ENCODE measurements at places on chromosomes 3 and 15. TPM values are rescaled to one million over a fixed set of nuclear protein-coding genes. Genes with fewer than 3 reads are reported as not detected.
A peak's percentile ranks its signal among the peaks of the same experiment; 100 is the strongest.

GRCh38 chr3:161555320-161555719, 58.7 kb downstream of the OTOL1 start:
- no peak for DNase-seq

- no peak for DNase-seq
Measured at GRCh38 chr15:81264072-81264857, 59.7 kb downstream of the STARD5 start.

GRCh38 chr3:119660474-119661440, at the start of gene POPDC2:
POPDC2 (minus strand) TSS chr3:119660589; CDS start chr3:119660423, 166 bp downstream.
- no peak for DNase-seq

- no peak for DNase-seq
Measured at GRCh38 chr15:89179966-89180875, 41.2 kb downstream of the RLBP1 start.

GRCh38 chr3:119891944-119892721, 110.2 kb downstream of the NR1I2 start:
- peak; percentile 35 for DNase-seq

DNA sequence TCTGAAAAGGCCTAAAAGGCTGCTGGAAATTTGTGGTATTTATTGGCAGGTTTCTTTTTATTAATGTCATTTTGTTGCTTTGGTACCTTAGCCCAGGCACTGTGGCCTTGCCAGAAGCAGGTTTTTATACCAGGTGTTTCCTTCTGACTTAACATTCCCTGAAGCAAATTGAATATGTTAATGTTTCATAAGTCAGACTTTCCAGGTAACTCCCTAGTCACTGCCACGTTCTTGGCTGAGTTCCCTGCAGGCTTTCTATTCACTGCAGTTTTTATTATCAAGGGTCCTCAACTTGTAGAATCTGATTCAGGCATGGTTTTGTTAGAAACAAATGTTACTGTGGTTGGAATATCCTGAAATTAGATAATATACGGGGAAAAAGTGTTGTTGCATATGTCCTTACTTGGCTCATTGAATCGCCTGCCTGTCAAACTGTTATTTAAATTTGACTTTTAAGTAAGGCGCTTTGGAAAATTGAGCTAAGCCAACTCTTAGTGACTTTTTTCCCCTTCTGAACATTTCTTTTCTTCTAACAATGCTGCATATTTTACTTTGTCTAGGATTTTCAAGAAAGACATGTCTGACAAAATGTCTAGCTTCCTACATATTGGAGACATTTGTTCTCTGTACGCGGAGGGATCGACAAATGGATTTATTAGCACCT, 22.9 kb downstream of the ITPR1 start:
- no peak for DNase-seq

The MUSTN1 gene
- total RNA-seq = 14.4 TPM

The AADACL2 gene
- total RNA-seq = not detected

DNA sequence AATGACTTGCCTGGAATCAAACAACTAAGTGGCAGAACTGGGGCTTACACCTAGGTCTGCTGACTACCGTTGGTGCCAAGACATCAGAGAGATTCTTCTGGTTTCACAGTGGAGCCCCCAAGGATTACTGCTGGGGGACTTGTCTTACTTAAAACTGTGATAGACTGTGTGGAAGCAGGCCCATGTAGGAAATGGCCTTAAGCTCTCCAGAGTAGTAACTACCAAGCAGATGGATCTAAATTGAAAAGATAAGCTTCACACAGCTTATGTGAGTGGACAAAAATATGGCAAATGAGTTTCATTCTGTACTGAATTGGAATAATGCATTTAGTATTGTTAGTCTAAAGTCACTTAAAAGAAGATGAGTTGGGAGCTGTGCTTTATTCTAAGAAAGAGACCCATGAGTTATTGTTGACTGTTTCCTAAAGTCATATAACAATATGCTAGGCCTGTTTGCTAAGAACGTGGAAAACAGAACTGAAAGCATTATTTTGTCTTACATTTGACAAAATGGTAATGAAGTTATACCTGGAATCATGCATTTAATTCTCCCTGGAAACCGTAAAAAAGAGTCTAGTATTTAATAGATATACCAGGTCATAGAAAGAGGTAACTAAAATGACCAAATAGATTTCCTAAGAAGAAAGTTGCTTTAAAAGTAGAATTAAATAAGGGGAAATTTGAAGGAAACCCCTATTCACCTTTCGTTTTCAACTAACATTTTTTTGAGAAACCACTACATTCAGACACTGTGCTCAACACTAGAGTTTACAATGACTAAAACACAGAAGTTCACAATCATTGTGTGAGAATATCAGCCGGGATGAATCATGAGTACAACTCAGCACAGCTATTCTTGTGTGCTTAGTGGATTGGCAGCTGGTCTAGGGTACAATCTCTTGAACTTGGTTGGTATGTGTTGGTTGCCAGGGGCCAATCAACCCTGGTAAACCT, 13.0 kb upstream of the MAPK6 start:
- no peak for DNase-seq

DNA sequence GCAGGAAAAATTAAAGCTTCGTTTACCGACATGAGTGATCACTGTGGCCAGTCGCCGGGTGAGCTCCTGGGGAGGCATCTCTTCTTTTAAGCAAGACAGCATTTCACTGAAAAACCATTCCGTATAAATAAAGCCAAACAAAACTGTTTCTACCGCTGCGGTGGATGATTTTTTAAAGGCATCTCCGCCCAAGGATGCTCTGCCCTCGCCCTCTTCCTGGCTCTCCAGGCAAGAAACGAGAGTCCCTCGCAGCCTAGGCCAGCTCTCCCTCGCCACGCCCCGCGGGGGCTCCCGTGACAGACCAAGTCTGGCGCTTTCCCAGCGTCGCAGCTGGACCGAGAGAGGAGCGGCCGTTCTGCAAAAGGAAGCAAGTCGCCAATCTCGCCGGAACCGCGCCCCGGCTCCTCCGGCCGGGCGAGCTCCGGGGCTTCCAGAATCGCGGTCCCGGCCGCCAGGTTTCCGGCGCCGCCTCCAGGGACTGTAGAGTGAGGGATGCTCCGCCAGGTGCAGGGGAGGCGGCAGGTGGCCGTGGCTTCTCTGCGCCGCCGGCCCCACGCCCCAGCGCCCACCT, 458 bp downstream of the MCF2L2 start:
- DNase-seq = peak; percentile 9

DNA sequence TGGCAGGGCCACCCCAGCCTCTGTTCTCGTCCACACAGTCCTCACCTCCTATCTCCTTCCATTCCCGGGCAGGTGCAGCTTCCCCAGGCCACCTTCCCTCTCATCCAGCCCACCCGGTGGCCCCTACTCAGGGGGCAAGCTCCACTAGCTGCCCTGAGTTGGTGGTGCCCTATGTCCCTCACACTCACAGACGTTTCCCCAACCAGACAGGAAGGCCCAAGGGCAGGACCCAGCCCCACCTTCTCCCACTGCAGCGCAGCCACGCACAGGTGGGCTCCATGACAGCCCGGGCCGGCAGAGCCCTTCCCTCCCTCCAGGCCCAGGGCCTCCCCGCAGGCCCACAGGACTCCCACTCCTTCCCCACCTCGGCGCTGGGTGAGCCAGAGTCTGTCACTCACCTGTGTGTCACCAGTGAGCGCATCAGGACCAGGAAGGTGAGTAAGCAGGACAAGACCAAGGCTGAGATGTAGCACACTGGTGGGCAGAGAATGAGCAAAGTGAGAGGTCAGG, 11.1 kb downstream of the ISLR start:
- no peak for DNase-seq

GRCh38 chr3:134366221-134366927, 7.9 kb downstream of the AMOTL2 start:
- DNase-seq = no peak

DNA sequence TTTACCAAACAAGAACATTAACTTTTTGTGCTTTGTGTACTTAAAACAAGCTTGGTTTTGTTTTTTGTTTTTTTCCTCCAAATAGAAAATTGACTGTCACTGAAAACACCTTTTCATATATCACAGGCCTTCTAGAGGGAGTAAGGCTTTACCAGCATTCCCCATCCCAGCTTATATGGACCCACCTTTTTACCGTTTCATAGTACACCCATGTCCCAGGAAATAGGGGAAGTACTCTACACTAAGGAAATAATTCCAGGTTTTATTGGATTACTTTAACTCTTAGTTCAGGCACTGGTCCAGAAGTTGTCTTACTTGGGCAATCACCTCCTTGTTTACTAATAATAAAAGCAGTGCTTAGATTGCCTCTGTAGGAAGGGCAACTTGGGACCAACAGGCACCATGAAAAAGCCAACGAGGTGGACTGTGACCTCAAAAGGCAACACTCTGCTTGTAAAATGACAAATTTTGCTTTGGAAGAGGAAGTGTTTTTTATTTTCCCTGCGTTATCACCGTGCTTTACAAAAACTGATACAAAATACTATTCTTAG, 26.2 kb downstream of the HMG20A start:
- DNase-seq = peak; percentile 14

DNA sequence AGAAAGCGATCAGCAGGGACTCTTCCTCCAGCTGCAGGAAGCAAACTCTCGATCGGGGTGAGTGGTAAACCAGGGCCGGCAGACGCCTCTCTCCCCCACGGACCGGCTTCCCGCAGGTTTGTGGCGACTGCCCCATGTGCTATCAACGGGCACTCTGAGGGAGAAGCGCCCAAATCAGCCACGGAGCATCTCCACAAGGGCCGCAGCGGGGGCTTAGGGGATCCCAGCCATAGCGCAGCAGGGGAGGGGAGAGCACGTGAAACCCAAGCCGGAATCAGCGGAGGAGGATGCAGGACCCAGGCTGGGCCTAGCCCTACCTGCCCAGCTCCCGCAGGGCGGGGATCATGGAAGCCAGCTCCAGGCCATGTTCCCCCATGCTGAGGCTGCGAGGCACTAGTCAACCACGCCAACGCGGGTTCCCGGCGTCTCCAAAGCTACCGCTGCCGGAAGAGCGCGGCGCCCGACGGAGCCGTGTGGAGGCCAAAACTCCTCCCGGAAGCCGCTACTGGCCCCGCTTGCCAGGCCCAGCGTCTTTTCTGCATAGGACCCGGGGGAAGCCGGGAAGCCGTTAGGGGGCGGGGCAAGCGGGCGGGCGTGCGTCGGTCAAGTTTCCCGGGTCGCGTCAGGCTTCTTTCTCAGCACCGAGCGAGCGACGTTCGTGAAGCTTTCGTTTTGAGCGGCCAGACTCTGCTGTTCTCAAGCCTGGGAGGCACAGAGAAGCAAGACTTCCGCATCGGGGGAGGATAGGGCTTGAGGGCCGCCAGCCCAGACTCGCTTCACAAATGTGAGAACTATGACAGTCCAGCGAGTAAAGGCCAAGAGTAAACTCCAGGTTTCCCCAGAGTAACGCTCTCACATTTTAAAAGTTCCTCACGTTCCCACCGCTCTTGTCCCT, at the start of gene ATR:
ATR (minus strand) TSS at position 405 of the 895 bp plus-strand sequence; CDS start at position 376, 29 bp downstream.
- peak; percentile 96 for DNase-seq

DNA sequence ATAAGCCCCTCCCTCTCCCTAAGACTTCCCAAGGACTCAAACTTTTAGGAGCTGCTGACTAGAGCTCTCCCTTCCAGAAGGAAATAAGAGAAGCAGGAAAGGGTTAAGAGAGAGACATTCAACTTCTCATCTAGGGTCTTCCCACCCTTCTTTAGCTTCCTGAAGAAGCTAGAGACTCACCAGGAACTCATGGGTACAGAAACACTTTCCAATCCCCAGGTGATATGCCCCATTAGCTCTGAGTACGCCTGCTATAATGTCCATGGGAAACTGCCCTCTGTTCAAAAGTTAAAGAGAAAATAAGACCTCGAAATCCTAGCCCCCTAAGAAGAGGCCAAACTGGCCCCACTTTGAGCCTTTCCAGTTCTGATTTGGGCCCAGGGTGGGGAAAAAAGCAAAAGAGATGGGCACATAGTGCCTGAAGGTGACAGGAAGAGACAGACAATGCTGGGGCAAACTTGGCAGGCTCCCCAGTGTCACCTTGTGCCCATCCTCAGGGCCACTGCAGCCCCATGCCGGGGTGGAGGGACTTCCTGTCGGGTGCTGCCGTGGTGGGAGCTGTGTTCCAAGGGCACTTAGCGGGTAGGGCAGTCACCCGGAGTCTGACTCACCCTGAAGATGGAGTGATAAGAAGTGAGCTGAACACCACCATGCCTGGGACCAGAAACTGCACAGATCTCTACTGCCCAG, 29.5 kb downstream of the CCDC12 start:
- DNase-seq = no peak

The FAM3D gene
- total RNA-seq = 11.6 TPM

GRCh38 chr15:70854666-70854976, 664 bp upstream of the LARP6 start:
- no peak for DNase-seq

DNA sequence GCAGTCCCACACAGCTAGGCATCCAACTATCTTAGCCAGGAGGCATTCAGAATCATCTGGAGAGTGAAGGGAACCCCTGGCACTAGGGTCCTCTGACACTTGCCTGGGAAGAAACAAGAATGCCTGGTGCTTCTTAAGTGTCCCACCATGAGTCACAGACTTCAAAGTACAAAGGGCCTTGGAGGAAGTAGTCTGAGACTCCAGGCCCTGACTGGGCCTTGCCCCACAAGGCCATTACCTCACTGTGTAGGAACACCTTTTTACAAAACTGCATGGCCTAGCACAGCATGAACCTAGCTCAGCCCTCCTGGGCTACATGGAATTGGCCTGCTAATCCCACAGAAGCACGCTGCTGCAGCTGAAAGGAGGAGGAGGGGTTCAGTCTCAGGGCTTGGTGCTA, 104.5 kb upstream of the SLCO2A1 start:
- DNase-seq = no peak

DNA sequence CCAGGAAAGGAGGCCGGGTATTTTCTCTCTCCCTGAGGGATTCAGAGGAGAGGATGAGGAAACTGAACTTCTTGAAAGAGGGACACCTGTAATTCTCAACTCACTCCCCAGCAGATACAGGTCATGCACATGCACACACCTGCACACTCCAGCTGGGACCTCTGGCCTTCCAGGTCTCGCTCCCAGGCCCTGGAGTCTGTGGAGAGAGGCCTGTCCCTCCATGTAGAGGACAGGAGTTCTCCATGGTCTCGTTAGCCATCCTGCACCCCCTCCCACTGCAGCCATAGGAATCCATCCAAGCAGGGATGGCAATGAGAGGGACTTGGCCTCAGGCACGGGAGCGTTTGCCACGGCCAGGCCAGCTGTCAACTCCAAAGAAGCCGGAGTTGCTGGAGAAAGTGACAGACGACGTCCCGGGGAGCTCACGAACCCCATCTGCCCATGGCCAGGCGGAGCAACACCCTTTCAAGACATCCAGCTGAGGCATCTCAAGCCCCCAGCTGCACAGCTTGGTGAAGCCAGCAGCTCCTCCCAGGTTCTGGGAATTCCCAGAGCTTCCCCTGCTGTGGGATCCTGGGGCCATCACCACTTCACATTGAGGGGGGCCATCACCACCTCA, 223.3 kb downstream of the UACA start:
- DNase-seq = no peak

DNA sequence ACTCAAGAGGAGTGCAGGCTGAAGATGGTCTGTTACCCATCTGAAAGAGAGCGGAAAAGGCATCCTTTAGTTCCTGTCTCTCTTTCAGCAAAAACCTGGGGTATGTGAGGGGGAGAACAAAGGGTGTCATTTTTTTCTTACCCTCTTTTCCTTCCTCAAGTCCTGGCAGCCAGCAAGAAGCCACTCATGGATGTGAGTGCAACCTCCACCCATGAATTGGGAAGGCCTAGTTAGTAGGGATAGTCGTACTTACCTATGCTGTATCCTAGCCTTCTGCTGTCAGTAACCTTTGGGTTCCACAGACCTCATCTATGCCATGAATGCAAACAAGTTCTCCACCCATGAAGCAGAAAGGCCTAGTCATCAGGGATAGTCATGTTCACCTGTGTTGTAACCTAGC, 472.8 kb downstream of the ZIC1 start:
- no peak for DNase-seq

All from prostate gland (tissue), 2 donors.